Cerebellar nuclear complex (tissue), 1 donor: ENCODE measurements at places on chromosomes 4 and X.

- no peak for DNase-seq
Observed at GRCh38 chr4:111214371-111214770, 591.5 kb upstream of the PITX2 start.

GRCh38 chrX:118745570-118745969 is 18.2 kb downstream of the IL13RA1 start:
- no peak for DNase-seq

GRCh38 chr4:140151699-140152012 is 2.3 kb downstream of the MAML3 start:
- no peak for DNase-seq

- DNase-seq, result no peak
Observed at GRCh38 chrX:15505101-15505500, 4.5 kb downstream of the BMX start.
